CD4-positive, alpha-beta T cell (primary cell): ENCODE measurements at places on chromosomes 3 and 15. TPM values are rescaled to one million over a fixed set of nuclear protein-coding genes. Genes with fewer than 3 reads are reported as not detected.

CNTN4 gene
- total RNA-seq: not detected

GRCh38 chr3:124577494-124578167 is 152.6 kb upstream of the UMPS start:
- DNase-seq: no peak

DNA sequence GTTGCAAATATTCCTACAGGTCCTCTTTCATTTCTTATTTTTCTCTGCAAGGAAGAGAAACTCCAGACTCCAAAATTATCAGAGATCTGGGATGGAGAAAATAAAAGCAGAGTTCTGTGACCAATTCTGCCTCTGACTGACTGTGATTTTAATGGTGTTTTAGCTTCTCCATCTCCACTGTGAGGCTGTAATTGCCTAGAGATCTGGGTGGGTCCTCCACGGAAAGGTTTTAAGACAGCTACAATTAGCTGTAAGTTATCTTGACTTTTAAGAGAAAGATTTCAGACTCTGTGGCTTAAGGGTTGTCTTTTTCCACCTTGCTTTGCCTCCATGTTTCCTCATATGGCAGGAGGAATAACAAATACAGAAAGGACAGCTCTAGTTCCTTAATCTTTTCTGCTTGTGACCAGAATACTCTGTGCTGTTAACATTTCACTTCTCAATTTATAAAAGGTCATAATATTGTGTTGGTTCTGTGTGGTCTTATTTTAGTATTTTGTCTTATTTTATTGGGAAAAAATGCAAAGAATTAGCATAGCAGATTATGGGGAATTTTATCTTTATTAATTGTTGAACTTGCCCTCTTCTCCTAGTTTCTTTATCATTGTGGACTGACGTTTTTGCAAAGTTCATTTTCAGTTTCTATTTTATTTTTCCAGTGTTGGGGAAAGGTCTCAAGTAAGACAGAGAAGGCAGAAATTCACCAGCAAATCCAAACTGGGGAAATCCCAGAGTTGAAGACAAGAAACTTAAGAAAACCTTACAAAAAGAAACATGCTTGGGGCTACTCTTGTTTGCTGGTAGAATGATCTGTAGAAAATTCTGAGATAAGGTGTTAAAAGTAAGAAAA is 157.9 kb downstream of the RAP2B start:
- no peak for DNase-seq

GRCh38 chr3:10019326-10019725 is 6.9 kb upstream of the FANCD2 start:
- DNase-seq: no peak

DNA sequence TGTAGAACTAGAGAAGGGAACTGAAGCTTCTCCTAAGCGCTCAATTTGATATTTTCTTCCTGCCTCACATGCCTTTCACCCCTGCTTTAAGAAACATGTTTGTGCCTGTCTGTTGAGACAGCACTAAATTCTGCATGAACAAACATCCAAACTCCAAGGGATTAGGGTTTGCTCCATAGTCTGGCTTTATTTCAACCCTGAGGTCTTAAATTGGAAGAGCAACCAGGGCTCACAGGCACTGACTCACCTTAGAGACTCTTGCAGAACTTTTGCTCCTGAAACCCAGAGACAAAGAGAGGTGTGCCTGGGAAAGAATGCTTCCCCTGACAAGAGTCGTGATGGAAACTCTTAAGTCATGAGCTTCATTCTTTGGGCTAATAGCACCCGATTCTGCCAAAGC is 393.9 kb upstream of the MCTP2 start:
- no peak for DNase-seq

SGO1 gene
- not detected for total RNA-seq
